HS-5 (cell line): ENCODE measurements at places on chromosomes 11 and 22.

DNA sequence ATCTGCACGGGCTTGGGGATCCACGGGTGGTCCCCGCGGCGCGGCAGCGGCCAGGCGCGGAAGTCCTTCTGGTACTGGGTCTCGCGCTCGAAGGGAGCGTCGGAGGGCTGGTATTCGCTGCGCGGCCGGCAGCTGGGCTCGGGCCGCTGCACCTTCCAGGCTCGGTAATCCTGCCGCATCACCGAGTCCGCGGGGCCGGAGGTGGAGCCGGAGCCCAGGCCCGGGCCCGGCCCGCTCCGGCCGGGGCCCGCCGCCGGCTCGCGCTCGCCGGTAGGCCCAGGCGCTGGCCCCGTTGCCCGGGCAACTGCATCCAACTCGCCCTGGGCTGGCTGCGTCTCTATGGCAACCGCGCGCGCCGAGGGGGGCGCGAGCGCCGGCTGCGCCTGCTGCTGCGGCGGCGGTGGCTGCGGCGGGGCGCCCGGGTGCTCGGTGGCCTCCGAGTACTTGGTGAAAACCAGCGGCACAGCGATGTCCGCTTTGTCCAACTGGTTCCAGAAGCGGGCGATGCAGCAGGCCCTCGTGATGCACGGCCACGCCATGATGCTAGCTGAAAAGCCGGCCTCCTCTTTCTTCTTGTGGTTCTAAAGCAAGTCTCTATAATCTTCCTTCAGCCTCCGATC is 897 bp downstream of the MAP6 start:
- DNase-seq: no peak

- DNase-seq: no peak
These were observed 61.0 kb upstream of the FGF3 start for GRCh38 chr11:69880041-69880825.

DNA sequence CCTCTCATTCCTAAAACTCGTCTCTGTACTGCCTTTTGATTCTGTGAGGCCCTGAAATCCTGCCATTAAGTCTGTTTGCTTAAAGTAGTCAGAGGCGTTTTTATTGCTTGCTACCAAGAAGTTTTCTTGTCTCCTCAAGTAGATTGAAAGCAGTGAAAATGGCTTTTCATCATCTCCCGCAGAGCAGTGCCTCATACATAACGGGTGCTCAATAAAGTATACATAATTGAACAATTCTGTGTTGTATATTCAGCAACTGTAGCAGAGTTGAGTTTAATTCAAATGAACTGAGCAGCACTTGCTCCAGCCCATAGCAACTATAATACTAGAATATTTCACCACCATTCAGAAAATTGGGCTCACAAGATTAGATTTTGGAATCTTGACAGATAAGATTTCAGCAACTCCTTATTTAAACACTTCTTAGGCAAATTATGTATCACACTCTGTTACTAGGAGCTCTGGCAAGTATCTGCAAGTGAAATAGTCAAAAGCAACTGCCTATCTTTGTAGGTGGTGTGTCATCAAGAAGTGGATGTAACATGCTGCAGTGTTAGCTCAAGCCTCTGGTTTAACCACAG is 20.0 kb downstream of the FIBIN start:
- no peak for DNase-seq

DNA sequence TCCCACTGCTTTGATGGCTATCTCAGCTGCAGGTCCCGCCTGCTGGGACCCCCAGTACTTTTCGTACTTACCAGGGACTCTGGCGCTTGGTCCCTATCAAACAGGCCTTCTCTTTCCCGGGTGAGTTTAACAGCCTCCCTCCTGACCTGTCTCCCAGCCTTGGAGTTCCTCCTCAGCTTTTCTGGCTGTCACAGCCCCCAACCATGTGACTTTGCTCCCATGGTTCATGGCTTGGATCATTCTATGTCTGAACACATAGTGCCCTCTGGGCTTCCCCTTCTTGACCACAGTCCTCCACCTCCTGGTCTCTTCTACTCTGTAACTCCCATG is 56.9 kb downstream of the PARVA start:
- DNase-seq: no peak

- DNase-seq: no peak
These were observed 93.6 kb upstream of the CRYBB3 start for GRCh38 chr22:25105817-25106650.

- no peak for DNase-seq
These were observed 81.8 kb downstream of the SFI1 start for GRCh38 chr22:31578171-31578570.

- DNase-seq: no peak
These were observed 16.8 kb upstream of the TMEM191C start for GRCh38 chr22:21450320-21450831.

GRCh38 chr11:73468590-73469161 is 92.5 kb downstream of the RELT start:
- DNase-seq: no peak

DNA sequence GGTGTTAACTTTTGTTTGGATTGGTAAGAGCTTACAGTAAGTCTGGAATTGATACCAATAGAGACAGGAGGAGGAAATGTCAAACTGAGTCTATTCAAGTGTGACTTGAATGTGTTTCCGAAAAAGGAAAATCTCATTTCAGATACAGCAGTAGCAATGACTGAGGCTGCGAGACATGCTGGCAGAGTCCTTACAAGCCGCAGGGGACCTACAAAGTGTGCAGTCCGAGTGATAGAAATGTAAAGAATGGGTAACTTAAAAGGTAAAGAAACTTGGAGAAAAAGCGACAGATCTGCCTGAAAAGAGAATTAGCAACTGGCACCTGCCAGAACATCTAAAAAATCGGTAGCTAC is 444 bp downstream of the CWF19L2 start:
- peak; percentile 3 for DNase-seq

DNA sequence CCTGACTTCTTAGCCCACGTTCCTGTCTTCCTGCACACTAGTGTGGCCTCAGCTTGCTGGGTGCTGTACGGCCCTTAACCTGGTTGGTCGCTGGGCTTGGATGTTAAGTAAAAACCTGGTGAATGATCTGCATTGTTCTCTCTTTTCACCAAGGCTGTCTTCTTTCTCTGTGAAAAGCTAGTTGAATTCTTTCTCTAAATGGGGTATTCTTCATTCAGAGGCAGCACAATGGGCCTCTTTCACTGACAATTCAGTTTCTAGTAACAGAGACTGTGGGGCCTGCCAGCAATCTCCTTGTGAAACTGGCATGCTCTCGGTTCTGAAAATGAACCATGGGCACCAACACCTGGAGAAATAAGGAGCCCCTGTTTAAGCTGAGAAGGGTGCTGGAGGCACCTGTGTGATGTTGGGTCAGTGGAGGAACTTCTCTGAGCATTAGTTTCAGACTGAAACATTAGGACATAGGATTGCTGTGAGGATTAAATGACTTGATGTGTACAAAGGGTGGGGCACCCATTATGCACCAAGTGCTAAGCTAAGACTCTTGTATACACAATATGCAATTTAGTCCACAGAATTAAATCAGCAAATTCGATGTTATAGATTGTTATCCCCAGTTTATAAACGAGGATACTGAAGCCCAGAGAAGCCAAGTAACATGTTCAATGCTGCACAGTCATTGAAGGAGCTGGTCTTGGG is 33.1 kb upstream of the ELF5 start:
- no peak for DNase-seq

DNA sequence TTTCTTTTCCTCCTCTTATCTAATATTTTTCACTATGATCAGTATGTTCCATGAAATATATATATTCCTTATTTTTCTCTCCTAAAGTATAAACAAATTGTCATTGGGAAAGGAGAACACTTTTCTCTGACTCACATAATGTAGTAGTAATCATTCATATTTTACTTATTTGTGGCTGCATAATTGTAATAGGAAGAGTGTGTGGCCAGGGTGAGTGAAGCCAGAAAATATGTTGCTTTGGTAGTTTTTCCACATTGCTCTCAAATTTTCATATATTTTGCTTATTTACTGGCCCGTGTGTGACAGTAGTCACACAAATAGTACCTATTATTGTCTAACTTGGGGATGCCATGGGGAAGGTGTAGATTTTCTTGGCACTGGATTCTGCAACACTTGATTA is 172.1 kb downstream of the DYNC2H1 start:
- peak; percentile 9 for DNase-seq

GRCh38 chr11:10587388-10587787 is 18.9 kb upstream of the LYVE1 start:
- no peak for DNase-seq

DNA sequence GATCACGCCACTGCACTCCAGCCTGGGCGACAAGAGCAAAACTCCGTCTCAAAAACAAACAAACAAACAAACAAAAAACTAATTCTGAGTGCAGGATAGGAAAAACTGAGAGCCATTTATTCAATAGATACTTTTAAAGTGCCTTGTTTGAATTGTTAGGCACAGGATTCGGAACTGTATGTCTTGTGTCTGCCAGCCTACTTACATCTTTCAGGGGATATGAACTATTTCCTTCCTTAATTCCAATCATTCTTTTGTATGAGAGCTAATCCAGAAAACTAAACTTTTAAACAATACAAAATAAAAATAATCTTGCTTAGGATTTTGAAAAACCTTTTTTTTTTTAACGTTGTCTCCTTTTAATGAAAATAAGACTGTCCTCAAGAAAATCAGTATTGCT is 12.6 kb downstream of the UVRAG start:
- no peak for DNase-seq

GRCh38 chr11:10673501-10674062 is 20.0 kb downstream of the IRAG1 start:
- no peak for DNase-seq

DNA sequence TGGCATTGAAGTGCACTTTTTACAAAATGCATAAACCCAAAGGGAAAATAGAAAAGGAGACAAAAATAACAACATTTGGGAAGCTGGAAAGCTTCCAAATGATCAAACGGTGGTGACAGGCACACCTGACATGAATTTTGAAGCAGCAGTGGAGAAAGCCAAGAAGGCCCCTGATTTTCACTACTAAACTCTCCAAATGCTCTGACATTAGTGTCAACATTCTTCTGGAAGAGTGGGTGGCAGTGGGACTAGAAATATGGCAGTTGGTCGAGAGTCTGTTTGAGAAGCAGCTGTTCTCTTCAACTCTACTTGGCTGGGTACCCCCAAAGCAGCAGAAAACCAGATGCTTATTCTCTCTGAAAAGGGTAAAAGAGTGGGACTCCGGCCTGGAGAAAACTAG is 12.3 kb upstream of the APOA5 start:
- DNase-seq: no peak

DNA sequence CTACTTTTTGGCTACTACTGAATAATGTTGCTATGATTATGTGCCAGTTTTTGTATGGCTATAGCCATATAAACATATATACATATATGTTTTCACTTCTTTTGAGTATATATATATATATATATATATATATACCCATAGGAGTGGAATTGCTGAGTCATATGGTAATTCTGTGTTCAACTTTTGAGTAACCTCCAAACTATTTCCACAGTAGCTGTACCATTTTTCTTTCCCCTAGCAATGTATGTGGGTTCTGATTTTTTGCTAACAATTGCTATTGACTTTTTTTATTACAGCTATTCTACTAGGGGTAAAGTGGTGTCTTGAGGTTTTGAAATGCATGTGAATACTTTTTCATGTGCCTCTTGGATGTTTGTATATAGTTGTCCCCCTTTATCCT is 30.4 kb downstream of the CBL start:
- peak; percentile 36 for DNase-seq

DNA sequence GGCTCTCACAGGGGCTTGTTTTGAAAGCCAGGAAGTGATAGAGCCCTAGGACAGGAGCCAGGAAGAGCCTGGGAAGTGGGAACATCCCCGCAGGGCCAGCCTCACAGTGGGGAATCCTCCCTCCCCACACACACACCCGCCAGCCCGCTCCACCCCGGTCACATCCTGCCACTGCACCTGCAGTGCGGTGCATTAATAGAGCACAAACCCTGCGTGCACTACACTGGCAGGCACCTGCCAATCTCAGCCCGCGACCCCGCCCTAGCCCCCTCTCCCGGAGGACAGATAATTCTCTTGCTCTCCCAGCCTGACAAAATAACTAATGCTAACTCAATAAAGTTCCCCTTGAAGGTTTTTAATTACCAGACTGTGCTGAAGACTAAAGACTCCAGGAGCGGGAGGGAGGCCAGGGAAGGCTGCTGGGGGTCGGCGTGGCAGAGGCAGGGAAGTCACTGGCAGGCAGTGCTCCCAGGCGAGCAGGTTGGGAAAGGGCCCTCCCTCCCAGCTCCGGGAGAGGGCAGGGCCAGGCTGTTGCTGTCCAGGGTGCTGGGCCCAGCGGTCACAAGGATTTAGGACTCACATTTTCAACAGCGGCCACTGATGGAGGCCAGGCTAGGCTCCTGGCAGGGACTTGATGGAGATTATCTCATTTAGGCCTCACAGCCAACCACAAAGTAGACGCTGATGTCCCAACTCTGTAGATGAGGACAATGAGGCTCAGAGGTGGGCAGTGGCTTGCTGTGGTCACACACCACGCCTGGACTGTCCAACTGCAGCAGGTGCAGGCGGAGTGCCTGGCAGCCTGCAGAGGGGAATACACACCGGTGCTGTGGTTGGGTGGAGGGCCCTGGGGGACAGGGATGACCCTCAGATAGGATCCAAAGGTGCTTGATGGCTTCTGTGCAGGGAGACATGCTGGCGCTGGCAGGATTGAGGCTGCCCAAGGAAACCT is 23.9 kb upstream of the TCF20 start:
- DNase-seq: no peak
